ENCODE measurements at places on chromosomes 13 and 19.

DNA sequence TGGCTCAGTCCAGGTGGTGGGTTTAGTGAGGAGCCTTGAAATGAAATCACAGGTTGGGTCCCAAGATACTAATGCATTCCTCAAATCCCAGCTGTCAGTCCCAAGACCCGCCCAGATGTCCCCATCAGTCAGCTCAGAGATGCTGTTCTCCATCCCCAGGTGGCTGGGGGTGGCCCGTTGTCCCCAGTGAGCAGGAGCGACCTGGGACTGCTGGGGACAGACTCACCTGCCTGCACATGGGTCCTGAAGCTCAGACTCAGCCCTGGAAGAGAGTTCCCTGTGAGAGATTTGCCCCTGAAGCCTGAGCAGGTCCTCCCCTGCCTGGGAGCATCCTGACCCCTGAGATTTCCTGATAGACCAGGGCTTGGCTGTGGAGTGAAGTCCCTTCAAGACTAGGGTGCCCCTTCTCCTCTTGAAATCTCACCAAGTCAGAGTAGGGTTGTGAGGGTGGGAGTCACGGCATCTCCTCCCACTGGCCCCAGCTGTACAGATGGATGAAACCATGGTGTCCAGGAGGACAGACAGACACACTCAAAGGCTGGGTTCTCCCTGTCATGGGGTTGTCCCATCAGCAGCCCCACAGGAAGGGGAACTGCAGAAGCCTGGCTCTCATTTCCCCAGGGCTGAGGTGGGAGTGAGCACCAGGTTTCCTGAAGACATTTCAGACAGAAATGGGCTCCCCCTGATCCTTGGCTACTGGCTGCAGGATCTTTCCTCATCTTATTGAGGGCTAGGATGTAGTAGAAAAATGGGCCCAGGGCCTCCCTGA, 14.4 kb downstream of the LILRA5 start:
- no peak for DNase-seq

DNA sequence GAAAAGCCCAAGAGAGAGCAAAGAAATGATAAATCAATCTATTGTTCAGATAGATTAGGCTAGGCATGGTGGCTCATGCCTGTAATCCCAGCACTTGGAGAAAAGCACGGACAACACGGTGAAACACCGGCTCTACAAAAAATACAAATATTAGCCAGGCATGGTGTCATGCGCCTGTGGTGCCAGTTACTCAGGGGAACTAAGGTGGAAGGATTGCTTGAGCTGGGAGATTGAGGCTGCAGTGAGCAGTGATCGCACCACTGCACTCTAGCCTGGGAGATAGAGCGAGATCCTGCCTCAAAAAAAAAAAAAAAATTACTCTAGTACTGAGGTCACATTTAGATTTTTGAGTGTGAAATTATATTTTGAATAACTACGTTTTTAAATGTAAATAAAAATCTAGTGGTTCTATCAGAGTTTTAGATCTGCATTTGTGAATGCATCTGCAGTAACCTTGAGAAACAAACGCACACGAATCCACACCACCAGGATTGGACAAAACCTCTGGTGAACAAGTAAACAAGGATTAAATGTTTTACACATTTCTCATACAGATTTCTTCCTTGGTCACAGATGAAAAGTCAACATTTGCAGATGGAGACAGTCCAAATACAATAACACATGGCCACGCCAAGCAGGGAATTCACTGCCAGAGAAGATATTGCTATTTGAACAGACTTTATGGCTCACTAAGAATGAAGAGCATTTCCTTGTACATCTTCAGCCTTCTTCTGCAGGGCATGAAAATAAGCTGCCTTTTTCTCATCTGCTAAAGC, 917.6 kb downstream of the PCDH9 start:
- no peak for DNase-seq

DNA sequence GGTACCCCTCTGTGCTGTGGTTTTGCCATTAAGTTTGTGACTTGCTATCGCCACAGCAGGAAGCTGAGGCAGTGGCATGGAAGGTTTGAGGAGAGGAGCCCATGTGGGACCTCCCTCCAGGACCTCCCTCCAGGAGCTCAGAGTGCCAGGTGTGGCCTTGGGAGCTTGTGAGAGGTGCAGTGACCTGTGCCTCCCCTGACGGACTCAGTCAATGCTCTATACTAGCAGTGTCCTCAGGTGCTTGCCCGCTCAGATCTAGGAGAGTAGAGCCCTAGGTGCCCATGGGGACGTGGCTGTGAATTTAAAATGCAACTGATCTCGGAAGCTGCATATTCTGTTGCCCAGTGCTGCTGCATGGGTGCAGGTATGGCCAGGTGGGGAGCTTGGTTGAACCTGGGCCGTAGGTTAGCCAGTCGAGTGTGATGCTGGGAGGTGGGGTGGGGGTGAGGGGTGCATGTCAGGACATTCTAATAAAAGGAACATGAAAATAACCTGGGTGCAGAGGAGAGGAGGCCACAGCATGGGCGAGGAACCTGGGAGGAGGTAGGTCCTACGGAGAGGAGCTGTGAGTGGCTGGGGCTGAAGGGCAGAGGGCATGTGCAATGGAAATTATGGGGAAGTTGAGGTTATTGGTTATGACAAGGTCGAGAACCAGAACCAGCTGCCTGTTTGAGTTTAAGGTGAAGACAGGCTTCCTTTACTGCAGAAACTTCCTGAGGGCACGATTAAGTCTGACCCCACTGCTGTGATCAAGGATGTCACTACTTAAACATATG, 41.6 kb downstream of the TEX29 start:
- DNase-seq, result no peak

DNA sequence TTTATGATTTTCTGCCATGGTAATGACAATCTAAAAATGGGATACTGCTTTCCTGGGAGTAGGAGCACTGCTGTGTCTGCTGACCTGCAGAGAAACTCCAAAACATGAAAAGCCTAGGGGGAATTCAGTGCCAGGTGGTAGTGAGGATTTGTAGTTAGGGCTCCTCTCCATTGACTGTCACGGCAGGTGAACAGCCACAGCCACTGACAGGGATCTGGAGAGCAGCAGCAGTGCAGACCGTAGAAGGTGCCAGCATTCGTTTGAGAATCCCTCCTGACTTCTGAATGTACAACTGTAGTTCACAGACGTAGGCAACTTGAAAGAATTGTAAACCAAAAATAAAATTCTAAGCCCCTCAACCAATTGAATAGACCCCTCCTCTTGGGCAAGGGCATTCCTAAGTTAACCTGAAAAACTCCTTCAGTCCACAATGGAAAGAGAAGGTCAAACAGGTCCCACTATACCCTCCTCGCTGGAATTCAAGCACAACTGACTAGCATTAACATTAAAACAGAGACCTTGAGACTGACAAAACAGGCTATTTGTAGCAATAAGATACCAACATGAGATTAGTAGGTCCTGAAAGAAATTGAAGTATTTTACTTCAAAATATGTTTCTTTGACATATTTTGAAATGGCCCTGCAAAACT, 1328.8 kb downstream of the OLFM4 start:
- no peak for DNase-seq

GRCh38 chr13:82993417-82993816, 888.9 kb downstream of the SLITRK1 start:
- no peak for DNase-seq

- DNase-seq, result no peak
These were observed 25.6 kb upstream of the GARRE1 start for GRCh38 chr19:34228762-34229161.

- DNase-seq, result no peak
These were observed 518.4 kb upstream of the SLITRK1 start for GRCh38 chr13:84400706-84401105.

- no peak for DNase-seq
These were observed 9.8 kb downstream of the ZGLP1 start for GRCh38 chr19:10299545-10300458.

DNA sequence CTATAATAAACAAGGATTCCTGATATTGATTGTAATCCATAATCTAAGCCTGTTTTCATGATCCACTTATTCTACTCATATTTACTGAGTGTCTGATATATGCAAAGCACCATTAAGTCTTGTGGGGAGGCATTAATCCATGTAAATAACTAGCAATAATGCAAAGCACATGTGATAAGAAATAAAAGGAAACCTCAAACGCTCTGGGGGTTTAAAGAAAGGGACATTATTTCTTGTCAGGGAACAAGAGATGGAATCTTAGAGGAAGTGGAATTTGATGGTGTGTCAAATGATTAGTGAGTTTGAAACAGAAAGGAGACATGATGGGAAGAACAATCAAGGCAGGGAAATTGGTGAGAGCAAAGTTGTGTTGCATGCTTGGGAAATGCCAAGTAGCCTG, 57.4 kb upstream of the FLT1 start:
- DNase-seq, result no peak

GRCh38 chr13:26785838-26786630, 25.4 kb upstream of the GPR12 start:
- DNase-seq, result peak; percentile 7

DNA sequence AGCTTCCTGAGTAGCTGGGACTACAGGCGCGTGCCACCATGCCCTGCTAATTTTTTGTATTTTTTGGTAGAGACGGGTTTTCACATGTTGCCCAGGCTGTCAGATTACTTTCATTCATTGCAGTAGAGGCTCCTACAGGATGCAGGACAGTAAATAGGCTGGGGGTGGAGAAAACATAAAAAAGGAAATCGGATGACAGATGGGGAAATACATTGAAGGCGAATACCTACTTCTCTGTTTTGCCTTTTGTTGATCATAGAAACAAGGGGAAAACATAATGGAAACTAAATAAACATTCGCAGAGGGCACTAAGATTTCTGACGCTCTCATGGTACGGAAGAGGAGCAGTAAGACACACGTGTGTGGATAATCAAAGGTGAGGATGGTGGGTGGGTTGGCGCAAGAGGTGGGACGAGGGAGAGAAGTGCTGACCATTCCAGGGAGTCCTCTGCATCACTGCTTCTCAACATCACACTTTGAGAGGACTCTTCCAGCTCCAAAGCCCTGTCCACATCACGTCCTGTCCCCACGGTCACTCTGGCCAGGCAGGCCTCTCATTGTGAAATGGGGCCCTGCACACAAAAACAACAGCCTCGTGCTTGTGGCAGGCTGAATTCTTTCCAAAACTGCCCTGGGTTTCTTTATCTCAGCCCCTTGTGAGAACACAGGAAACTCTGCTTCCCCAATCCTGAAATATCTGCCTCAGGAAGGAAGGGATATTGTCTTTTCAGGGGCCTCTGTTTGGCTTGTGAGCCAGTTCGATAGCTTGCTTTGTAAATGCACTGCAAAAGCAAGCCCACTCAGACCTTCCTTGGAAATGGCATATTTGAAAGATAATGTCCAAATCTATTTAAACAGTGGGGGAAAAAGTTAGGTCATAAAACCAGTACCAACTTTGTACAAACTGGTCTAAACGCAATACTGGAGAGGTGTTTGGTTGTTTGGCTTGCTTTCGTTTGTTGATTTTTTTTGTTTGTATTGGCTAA, 188.5 kb downstream of the FOXO1 start:
- DNase-seq, result no peak

- no peak for DNase-seq
These were observed 3.8 kb downstream of the ZNF792 start for GRCh38 chr19:34960103-34960805.

DNA sequence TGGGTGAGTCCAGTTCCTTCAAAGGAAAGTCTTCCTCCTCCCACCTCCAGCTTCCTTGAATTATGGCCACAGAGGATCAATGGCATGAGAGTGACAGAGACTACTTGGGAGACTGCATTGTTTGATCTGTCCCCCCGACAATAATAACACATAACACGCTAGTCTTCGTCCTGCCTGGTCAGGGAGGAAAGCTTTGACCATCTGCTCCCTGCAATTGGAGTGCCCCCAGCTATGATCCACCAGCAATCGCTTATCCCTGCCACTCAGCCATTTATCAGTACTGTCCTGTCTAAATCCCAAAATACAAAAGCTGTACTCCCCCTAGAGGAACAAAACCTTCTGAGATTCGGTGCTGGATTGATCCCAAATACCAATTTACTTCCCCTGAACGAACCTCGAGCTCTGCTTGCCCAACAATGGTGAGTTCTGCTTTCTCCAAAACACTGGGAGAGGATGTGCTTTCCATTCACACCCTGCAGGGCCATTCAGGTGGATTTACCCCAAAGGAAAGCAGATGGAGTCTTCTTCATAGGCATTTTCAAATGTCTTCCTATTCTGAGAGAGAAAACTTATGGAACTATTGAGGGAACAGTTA, 466.7 kb downstream of the TSHZ3 start:
- no peak for DNase-seq

DNA sequence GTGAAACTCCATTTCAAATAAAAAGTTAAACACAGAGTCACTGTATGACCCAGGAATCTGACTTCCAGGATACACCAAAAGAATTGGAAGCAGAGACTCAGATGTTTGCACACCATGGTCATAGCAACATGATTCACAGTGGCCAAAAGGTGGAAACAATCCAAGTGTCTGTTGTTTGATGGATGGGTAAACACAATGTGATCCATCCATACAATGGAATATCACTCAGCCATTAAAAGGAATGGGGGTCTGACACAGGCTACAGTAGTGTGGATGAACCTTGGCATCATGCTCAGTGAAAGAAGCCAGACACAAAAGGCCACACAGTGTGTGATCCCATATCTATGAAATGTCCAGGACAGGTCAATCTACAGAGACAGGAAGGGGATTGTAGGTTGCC, 174.3 kb downstream of the PTPRS start:
- no peak for DNase-seq

DNA sequence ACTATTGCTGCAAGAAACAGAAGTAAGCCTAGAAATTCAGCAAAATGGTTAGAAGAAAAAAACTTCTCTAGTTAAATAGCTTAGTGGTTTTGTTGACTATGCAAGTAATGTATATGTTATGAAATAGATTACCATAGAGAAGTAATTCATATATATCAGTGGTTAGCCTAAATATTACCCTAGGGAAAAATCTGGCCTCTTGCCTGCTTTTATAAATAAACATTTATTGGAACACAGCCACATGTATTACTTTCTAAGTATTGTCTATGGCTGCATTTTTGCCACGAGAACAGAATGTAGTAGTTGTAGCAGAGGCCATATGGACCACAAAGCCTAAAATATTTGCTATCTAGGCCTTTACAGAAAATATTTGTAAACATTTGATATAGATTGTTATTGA, 1471.7 kb upstream of the PRR20A start:
- no peak for DNase-seq

DNA sequence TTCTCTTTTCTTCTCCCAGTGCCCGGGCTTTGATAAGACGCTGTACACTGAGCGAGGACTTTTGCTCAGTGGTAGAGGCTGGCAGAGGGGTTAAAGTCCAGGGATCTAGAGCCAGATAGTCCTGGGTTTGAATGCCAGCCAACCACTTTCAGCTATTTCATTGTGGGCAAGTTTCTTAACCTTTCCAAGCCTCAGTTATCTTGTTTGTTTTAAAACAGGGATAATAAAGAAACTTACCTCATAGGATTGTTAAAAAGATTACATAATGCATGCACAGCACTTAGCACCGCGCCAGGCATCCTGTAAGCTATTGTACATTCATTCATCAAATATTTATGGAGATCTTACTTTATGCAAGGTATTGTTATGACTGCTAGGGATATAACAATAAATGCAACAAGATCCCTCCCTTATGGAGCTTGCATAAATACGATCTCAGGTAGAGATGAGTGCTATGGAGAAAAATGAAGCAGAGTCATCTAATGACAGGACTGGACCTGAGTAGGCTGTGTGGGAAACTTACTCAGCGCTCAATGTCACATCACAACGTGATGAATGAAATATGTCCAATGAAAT, 70.8 kb downstream of the LNX2 start:
- DNase-seq, result no peak

Data from stimulated activated CD8-positive, alpha-beta memory T cell treated with anti-CD3 and anti-CD28 coated beads, Interleukin-4, amount 100 ng/mL, for 4 hours (primary cell).